ENCODE measurements at places on chromosomes 4 and X.

DNA sequence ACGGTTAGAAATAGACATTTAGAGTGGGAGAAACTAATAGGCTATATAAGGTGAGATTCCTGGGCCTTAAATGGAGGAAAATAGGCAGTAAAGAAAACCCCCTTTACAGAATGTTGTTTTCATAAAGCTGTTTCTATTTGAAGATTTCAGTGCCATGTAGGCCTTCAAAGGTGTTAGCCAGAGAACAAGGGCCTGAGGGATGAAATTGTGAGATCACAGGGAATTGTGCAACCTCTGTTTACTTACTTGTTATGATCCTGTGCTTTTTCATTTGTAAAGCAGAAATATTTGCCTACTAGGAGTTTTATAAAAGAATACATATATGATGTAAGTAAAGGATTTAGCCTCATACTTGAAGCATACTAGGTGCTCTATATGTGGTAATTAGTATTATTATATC is 272.9 kb upstream of the ARX start:
- DNase-seq: no peak

DNA sequence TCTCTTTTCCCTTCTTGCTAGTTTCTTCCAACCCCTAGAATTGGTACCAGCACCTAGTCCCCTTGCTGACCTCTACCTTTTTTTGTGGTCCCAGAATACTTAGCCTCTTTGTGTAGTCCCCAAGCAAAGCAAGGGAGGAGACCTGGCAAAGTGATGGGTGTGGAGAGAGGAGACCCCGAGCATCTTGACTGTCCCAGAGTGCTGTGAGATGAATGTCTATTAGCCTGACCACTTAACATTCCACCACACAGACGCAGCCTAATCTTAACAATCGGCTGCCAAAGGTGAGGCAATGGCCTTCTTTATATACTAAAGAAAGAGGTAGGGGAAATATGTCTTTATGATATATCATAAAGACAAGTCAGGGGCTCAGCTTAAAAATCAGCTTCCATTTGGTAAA is 55.9 kb downstream of the TRIM2 start:
- no peak for DNase-seq

- DNase-seq: no peak
Observed at GRCh38 chrX:65644621-65645289, 22.7 kb upstream of the MSN start.

GRCh38 chr4:139745111-139745639 is 79.6 kb downstream of the MGST2 start:
- DNase-seq: no peak

GRCh38 chr4:71004281-71004851 is 10.9 kb downstream of the DCK start:
- no peak for DNase-seq

DNA sequence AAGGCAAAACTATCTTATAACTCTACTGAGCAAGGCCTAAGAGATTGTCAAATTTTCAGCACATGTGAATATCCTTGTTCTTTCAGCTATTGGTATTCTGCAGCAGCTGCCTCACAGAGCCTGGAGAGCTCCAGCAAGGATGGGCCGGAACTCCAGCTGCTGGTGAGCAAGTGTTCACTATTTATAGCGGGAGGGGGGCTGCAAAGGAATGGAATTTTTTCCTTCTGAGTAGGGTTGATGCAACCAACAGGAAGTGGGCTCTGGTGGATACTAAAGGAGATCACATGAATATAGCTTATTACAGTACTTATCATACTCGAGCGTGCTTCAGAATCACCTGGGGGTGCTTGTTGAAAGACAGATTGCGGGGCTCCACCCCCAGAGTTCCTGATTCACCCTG is 20.2 kb upstream of the SETD7 start:
- no peak for DNase-seq

- DNase-seq: no peak
Observed at GRCh38 chrX:118694638-118695037, 32.8 kb upstream of the IL13RA1 start.

DNA sequence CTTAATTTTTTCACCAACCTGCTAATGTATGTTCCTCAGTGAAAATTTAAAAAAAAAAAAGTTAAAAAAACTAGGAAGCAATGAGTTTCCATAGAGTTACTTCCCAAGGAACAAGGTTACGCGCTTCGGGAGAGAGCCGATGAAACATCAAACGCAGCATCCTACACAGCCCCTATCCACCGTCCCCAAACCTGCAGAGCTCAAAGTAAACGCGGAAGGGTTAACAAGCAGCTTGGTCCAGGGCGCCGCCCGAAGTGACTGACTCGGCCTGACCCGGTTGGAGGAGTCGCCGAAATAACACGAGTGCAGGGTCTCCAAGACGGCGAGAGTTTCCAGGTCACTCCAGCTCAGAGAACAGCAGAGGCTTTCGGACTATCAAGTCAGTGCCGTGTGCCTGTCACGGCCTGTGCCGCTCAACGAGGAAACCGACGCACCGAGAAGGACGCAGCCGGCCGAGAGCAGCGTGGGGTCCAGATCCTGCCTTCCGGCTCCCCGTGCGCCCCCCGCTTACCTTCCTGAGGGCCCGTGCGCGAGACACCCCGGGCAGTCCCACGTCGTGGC is 512 bp downstream of the NOP14 start:
- no peak for DNase-seq

GRCh38 chr4:66769441-66769840 is 775.9 kb downstream of the CENPC start:
- no peak for DNase-seq

- DNase-seq: no peak
Observed at GRCh38 chrX:28590396-28590795, 3.1 kb downstream of the IL1RAPL1 start.

- DNase-seq: no peak
Observed at GRCh38 chr4:8682725-8683124, 90.2 kb downstream of the CPZ start.

GRCh38 chr4:187685247-187685646 is 310.3 kb upstream of the ZFP42 start:
- DNase-seq: no peak

GRCh38 chr4:95058991-95059390 is 301.2 kb downstream of the BMPR1B start:
- no peak for DNase-seq

DNA sequence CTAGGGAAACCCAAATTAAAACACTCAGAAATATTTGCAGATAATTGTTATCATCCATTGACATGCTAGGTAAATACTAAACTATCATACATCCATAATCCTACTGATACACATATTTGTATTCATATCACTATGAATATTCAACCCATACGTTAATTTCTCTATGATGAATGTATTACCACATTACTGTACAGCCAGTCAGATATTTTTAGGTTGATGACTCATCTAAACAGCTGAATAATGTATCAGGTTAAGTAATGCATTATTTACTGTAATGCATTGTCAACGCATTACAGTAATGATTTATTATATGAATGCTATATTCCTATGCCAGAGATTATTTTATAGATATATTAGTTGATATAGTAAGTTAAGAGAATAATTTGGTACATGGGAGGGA is 37.1 kb downstream of the VEGFC start:
- DNase-seq: no peak

- DNase-seq: no peak
Observed at GRCh38 chr4:115514675-115515074, 401.3 kb upstream of the NDST4 start.

GRCh38 chrX:66328950-66329596 is 165.0 kb downstream of the HEPH start:
- no peak for DNase-seq

- DNase-seq: no peak
Observed at GRCh38 chr4:3241898-3242524, 6.9 kb upstream of the MSANTD1 start.

DNA sequence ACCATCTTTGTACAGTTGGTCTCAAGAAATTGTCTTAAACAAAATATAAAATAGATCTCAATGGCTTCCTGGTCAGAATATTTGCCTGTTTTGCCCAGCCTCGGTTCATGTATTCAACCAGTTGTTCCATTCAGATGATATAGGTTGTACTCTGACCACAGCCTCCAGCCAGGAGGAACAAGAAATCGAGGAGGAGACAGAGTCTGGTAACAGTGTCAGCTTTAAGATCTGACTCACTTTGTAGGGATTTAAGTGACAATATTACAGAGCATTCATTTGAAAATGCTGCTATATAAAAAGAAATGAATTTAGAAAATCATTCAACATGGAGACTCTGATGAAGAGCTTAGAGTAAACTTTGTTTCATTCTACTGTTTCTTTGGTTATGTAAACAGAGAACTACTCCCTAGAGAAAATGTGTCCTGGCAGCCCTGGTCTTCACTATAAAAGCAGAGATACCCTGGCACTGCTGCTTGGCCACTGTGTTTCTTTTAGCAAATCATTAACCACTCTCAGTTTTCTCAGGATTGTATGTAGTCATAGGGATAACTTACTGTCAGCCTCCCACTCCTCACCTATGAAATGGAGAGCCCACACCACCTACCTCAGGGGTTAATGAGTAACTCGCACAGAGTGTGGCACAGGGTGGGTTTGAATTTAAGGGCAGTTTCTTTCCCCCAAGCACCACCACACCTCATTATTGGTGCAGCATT is 53.5 kb downstream of the PAGE2 start:
- DNase-seq: no peak

DNA sequence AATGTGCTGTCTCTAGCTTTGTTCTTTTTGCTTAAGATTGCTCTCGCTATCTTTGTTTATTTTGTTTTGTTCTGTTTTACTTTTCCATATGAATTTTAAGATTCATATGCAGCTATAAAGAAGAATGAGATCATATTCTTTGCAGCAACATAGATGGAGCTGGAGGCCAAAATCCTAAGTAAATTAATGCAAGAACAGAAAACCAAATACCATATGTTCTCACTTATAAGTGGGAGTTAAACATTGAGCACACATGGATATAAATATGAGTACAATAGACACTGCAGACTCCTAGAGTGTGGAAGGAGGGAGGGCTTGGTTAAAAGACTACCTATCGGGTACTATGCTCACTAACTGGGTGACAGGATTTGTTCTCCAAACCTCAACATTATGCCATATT is 237.8 kb downstream of the TRAM1L1 start:
- DNase-seq: no peak

GRCh38 chrX:98398542-98398941 is 1514.8 kb downstream of the RPA4 start:
- DNase-seq: no peak

DNA sequence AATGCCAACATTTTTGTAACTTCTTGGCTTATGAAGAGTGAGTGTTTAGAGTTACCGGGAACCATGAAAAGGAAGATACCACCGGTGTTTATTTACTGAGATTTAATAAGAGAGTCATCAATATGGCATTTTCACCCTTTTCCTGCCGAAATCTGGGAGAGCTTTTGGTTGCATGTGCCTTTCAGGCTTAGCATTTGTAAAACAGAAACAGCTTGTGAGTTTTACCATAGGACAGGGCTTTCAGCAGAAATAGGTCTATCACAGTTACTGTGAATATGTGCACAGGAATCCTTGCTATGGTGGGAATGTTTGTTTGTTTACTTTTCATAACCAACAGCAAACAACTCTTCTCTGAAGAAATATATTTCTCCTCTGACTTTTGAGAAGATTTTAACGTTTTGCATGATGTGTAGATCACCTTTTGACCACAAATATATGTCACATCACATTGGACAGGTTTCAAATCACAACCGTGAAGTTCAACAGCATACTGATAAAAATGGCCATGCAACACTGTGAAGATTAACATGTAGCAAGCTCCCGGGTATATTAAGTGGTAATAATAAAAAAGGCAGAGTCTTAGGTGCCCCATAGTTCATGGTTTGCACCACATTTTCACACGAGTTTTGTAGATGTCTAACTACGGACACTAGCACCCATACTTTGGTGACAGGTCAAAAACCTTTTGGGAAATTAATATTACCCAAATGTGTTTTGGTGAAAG is 21.3 kb downstream of the ARHGAP24 start:
- DNase-seq: no peak
